ENCODE measurements at places on chromosomes 3 and 15.

DNA sequence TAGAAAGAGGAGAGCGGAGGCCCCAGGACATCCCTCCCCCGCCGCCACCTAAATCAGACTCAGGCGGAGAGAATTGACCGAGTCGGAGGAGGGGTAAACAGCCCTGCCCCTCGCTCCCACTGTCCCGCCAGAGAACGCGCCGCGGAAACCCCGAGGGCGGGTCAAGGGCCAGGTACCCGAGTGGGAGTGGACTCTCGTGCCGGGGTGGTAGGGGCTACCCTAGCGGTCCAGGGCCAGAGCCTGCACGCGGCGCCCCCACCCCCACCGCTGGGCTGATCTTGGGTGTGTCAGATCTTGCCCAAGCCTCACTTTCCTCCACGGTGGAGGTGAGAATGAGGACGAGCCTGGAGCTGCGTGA lies 19.0 kb downstream of the SPATA12 start:
- no peak for DNase-seq

DNA sequence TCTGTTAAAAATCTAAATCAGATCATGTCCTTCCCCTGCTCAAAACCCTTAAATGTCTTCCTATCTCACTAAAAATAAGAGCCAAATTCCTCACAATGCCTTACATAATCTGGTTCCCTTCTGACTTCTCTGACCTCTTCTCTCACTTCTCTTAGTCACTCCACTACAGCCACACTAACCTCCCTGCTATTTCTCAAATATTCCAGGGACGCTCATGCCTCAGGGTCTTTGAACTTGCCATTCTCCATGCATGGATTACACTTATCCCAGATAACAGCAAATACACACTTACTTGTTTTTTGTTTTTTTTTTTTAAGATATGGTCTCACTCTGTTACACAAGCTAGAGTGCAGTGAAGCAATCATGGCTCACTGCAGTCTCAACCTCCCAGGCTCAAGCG lies 8.5 kb downstream of the TP53BP1 start:
- DNase-seq: no peak

DNA sequence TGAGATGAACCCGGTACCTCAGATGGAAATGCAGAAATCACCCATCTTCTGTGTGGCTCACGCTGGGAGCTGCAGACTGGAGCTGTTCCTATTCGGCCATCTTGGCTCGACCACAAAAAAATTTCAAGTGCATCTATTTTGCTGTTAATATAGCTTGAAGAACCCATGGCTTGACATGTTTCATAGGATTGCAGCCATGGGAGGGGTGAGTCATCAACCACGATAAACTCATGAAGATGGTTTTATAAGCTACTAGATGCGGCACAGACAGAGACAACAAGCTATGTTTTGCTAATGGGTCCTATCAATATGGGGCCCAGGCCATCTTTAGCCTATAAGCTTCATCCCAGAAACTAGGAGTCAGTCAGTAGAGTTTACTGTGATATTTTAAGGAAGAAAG lies 100.4 kb upstream of the PHLDB2 start:
- no peak for DNase-seq

- no peak for DNase-seq
These were observed 123.8 kb downstream of the GMNC start for GRCh38 chr3:190738636-190739155.

DNA sequence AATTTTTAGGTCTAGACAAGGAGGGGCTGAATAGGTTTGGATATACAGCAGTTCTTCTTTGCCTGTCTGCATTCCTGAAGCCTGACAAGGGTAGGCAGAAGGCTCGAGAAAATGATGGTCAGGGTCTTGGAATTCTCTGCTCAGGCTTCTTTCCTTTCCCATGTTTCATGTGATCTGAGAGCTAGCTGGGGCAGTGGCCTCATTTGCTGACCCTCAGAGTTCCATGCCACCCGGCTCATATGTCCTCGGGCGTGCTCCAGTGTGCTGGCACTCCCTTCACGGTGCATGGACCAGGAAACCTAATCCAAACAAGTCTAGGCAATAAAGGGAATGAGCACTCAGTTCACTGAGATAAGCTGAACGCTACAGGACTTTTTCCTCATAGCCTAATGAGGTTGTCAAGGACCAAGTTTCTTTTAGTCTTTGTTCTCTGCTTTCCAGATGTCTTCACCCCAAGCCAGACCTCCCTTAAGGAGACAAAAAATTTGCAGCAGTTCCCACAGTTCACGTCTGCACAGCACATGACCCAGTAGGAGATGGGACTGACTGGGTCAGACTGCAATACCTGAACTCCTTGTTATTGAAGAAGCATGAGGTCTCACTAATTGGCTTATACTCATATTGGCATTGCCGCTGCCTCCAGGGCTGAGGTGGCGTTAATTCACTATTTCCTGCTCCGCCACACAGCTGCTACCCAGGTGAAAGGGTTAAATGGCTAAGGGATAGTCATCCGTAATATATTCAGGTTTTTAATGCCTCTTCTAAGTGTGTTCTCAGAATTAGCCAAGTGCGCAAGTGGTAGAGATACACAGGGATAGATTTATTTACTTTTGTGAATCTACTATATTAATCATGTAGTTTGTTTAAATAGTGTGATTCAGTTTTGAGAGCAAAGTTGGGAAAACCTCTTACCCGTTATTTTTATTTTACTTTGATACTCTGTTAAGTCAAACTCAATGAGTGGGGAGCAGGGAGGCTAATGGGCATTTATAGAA lies 15.3 kb upstream of the RTP4 start:
- no peak for DNase-seq

- no peak for DNase-seq
These were observed 51.7 kb downstream of the ZDHHC19 start for GRCh38 chr3:196159526-196159925.

Measured in left renal pelvis (tissue), 4 donors.